ENCODE measurements at places on chromosomes 12 and 14.

GRCh38 chr12:6235499-6235898 is 35.3 kb downstream of the CD9 start:
- no peak for DNase-seq

GRCh38 chr14:67935371-67935770 is 115.8 kb downstream of the RAD51B start:
- DNase-seq, result no peak

DNA sequence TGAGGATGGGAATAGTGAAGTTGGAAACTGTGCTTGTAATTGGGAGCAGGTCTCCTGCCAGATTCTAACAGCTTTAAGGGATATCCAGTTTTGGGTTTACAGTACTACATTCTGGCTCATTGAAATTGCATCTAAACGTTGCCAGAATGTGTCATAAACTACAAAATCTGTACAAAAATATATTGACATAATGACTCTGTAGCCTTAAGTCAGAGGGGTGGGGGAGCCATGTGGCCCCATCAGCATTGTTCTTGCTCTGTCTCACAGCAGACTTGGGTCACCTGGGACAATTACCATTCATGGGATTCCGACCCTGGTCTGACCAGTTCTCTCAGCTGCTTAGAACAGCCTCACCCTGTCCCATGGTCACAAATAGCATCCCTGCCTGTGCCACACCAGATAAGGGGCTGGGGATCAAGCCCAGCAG is 43.3 kb upstream of the MED13L start:
- DNase-seq, result no peak

DNA sequence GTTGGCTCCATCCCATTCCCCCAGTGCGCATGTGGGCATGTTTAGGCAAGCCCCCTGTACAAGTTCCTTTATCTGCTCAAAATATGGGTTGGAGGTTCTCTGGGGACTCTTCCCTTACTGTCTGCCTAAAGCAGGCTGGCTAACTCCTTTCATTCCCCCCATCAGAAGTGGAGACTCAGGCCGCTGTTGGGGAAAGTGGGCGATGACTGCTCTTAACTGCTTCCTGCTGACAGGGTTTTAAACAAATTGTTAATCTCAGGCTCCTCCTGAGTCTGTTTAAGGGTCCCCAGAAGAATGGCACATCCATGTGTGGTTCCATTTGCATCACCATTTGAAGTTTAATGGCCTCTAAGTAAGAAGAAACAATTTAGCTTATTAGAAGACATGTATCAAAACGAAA is 15.4 kb upstream of the FAR2 start:
- no peak for DNase-seq

- no peak for DNase-seq
Observed at GRCh38 chr14:51507906-51508511, 143.7 kb upstream of the FRMD6 start.

DNA sequence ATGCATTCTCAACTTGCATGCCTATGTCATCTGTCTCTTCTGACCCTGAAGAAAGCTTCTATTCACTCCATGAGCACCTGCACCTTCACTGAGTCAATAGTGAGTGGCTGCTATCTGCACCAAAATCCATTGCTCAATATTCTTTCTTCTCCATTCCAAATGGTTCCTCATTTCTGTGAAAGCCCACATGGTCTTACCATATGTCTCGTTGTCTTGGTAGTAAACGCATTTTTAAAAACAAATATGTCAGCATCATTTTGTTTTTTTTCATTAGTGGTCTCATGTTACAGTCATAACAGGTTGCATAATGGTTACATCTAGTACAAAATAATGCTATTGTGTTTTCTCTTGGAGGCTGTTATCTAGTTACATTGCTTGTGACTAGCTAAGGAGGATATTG is 106.9 kb upstream of the CPM start:
- no peak for DNase-seq

DNA sequence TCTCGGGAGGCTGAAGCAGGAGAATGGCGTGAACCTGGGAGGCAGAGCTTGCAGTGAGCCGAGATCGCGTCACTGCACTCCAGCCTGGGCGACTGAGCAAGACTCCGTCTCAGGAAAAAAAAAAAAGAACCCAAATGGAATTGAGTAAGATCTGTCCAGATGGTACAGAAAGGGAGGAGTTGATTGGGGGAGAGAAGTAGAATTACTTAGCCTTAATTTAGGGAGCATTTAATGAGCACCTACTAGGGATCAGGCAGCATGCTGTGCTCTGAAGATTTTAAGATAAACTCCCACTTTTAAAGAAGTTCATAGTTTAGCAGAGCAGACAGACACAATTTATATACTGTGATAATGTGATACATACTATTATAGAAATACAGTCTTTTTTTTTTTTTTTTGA is 4.5 kb downstream of the RAB5B start:
- no peak for DNase-seq

DNA sequence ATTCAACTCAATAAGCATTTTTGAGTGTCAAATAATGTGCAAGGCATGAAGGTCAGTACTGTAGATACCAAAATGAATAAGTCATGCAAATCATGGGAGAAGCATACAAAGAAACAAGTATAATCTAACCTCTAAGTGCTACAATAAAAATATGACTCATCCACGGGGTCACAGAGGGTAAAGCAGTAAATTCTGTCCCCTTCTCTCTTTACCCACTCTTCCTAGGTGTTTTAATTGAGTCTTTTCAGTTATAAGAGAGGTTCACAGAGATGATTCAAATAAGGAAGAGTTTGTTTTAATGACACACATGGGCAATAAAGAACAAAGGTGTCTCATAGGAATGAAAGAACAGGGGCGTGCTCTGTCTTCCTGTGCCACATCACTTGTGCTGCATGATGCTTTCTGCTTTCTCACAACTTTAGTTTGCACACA is 71.5 kb upstream of the DAAM1 start:
- no peak for DNase-seq

DNA sequence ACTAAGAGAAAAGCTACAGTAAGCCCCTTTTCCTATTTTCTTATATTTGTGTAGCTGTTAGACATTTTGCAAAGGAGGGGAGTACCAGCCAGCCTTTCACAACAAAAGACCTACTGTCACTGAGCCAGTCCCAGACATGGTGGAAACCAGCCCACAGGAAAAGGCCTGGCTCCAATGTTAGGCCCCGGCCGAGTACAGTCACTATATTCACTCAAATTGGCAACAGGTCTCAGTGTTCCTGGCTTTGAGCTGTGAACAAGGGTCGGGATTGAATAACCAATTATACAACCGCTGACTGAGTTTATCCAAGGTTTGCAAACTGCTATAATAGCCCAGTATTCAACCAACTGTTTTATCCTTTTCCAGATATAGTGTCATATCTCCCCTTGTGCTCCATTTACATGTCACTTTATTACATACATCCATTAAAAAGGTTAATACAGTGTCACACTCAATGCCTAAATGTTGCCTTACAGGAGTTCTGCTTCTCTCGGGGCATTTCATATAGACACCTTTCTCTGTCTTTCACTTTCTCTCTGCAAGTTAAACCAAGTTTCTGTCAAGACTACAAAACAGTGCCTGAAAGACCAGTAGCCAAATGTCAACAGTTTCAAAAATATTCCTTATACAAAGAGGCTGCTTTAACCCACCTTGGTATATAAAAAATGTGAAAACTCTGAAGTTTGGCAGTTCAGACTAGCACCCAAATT is 178.1 kb downstream of the SOX5 start:
- DNase-seq, result no peak

DNA sequence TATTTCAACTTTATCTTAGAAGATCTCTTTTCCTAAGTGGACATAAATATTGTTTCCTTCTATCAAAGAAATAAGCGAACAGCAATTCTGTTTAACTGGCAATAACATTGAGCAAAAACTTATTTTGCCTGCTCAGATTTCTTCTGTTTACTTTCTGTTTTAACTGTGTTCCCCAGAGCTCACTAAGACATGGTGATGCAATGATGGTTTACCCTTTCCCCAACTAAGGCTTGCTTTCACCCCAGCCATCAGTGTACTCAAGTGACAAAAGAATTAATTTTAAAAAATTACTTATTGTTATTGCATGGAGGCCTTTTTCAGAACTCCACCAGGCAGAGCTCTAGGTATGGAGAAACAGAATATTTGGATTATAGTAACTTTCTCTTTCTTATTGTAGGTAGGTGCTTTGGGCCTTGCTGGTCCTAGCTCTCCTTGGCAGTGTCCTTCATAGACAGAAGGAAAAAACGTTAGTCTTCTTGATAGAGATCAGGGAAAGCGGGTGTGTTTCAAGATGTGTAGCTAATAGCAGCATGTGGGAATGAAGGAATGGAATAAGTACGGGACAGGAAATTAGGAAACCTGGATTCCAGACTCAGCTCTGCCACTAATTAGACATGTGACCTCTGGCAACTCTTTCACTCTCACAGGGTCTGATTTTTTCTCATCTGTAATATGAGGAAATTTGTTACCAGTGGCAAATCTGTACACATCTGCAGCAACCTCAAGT is 14.6 kb upstream of the DDHD1 start:
- DNase-seq, result no peak
